Renal cortex interstitium (tissue), 15 donors: ENCODE measurements at places on chromosomes 2 and 18. TPM values are rescaled to one million over a fixed set of nuclear protein-coding genes. Genes with fewer than 3 reads are reported as not detected.

Gene EHD3
- polyA plus RNA-seq, result 37.8 TPM

Gene LINC00305
- 3.3 TPM for polyA plus RNA-seq

Gene MOGAT1
- polyA plus RNA-seq, result not detected

Gene MEP1B
- polyA plus RNA-seq, result 0.17 TPM

Gene ASB18
- polyA plus RNA-seq, result not detected

Gene TMEM200C
- polyA plus RNA-seq, result 2.1 TPM

Gene RBM44
- polyA plus RNA-seq, result 0.53 TPM

Gene STON1
- polyA plus RNA-seq, result 34.5 TPM

Gene TEX44
- not detected for polyA plus RNA-seq

Gene LRP1B
- polyA plus RNA-seq, result 1.1 TPM

Gene ALPP
- polyA plus RNA-seq, result not detected

DNA sequence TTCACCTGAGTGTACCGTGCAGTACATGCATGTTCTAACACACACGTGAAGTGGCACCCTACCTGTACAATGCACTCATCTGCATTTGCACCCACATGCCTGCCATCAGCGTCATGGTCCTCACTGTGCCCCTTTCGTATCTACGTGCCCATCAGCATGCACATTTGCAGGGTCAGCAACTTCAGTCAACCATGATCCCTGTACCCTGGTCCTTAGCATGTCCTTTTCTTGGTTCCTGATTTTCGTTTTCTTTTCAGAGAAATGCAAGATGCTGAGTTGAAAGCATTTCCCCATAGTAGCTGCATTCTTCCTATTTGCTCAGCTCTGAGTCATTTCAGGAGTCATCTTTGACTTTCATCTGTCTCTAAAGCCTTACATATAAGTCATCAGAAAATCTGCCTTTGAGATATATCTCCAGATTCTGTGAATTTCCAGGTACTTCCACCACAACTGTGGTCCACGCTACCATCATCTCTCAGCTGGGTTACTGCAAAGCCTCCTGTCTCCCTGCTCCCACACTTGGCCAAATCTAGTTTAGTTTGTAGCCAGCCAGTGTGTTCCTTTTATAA lies 14.7 kb upstream of the PUM2 start:
- DNase-seq, result no peak

DNA sequence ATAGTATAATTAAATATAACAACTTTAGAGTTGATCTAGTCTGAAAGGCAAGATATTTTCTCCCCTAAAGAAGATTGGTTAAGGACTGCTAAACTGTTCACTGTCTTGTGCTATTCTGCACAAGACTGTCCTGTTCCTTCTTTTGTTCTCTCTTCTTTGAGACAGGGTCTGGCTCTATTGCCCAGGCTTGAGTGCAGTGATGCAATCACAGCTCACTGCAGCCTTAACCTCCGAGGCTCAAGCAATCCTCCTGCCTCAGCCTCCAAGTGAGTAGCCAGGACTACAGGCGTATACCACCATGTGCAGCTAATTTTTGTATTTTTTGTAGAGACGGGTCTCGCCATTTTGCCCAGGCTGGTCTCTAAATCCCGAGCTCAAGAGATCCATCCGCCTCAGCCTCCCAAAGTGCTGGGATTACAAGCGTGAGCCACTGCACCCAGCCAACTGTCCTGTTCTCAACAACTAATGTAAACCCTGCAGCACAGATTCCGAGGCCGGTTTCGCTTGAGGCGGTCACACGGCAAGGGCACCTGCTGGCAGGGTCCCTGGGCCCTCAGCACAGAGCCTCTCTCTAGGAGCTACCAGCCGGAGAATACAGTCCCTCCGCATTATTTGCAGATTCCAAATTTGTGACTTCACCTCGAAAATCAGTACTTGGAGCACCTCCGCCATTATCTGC lies 16.4 kb downstream of the PXDN start:
- no peak for DNase-seq

DNA sequence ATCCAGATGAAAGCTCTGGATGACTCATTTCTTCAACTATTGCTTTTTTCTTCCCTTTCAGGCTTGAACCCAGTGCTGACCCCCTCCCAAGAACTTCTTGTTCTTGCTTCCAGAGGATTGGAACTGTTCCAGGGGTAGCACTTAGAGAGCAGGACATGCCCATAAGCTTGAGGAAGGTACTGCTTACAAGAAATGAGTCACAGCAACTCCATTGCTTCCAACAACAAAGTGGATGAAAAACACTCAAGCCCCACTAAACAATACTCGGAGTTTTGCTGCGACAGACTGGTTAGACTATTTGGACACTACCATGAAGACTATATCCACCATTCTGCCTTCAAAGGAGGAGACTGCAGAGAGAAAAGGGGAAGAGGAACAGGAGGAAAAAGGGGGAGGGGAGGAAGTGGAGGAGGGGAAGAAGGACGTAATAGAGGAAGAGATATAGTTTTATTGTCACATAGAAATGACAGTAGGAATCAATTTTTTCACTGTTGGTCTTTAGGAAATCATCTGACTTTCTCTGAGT lies 1.6 kb upstream of the EPC2 start:
- DNase-seq, result no peak

DNA sequence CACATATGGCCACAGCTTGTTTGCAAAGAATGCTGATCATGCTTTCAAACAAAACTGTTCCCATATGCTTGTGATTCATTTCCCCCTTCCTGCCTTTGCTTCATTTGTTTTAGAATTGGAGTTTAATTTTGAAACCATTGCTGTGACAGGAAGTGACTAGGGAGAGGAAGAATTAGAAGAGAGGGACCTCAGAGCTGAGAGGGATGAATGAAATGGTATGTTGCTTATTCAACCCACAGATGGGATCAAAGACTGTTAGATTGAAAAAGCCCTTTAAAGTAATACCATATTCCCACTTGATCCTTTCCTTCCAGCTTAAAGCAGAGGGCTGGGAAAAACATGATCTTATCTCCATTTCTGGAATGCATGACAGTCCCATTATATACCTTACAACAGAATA lies 106.2 kb upstream of the RNF152 start:
- no peak for DNase-seq

DNA sequence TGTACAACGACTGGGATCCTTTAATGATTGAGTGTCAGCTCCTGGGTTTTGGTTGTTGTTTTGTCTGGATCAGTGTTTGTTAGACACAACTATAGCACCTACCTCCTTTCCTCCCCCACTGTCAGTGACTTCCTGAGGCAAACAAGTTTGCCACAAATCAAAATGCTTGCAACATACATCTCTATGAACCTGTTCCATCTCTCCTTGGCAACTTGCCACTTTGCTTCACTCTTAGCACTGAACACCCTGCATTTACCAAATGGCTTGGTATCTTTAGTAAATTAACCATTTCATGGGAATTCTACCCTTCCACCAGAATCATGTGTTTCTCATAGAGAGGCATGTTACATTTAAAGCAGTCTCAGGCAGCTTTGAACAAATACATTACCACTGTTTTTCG lies 301.1 kb upstream of the TANK start:
- no peak for DNase-seq

GRCh38 chr18:7301094-7301493 lies 70.2 kb downstream of the LRRC30 start:
- no peak for DNase-seq

DNA sequence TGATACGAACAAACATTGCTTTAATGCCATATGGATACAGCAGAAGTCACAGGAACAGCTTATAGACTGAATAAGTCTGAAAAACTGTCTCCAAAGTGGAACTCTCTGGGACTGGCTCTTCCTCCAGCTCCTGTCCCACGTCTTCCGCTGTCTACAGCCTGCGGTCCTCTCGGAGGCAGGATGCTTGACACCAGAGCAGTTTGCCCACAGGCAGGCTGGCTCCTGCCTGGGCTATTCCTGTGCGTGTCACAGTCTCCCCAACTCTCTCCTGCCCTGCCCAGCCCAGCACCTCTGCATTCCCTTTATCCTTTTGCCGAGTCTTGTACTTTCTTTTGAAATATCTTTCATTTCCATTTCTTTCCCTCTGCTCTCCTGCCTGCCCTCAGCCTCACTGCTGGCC lies 234.1 kb downstream of the FHOD3 start:
- DNase-seq, result no peak

DNA sequence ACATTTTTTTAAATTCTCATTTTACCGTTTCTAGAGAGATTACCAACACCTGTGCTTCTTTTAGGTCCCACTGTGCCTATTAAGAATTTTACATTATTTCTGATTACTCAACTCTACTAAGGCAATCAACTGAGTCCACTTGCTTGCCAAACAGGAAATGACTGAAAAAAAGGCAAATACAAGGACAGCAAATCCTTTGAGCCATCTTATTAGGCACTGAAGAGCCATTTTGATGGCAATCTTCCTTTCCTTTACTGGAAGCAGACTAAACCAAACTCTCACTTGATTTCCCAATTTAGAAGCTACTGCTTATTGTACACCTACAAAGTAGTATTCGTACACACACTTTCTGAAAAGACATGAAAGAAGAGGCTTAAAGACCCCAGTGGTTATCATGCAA lies 121.4 kb upstream of the COL3A1 start:
- no peak for DNase-seq

GRCh38 chr2:60678551-60678950 lies 77.5 kb upstream of the PAPOLG start:
- DNase-seq, result no peak

DNA sequence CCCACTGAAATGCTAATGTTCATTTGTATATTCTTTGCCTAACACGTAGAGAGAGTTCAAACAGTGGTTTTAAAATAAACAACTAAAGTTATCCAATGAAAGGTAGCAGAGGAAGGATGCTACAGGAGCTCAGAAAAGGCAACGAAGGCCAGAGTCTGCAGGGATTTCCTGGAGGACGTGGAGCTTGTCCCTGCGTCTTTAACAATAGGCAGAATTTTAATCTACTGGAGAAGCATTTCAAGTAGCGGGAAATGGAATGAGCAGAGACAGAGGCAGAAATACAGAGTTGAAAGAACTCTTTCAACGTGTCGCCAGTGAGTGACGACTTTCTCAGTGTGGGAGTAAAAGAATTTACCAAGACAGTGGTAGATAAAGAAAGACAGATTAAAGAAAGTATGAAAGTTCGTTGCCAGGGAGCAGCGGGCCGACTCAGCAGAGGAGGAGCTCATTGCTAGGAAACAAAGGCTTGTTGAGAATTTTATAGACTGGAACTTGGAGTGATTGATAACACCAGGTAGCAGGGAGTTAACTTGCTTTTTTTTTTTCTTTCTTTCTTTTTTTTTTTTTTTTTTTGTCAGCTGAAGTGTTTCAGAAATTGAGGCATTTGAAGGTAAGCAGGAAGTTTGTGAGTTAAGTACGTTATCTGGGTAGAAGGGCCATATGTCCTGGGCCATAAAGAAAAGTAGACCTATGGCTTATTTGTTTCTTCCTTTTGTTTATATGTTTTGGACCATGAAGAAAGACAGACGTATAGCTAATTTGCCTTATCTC lies 625 bp upstream of the NBAS start:
- no peak for DNase-seq

- no peak for DNase-seq
Observed at GRCh38 chr2:126797622-126798275, 100.9 kb upstream of the TEX51 start.

DNA sequence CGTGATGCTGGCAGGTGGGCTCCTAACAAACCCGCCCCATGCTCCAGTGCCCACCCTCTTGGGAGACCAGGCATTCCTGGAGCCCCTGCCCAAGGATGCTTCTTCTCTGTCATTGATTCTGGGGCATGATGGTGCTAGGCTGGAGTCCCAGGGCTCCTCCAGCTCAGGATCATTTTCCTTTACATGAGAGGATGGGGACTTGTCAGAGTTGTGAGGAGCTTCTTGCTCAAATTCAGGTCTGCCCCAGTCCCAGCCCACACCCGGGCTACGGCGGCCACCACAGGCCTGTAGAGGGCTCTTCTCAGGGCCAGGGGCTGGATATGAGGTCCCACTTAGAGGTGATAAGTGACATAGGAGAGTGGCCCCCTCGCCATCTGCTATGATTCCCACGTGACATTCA lies 141.1 kb upstream of the COPS8 start:
- DNase-seq, result no peak

DNA sequence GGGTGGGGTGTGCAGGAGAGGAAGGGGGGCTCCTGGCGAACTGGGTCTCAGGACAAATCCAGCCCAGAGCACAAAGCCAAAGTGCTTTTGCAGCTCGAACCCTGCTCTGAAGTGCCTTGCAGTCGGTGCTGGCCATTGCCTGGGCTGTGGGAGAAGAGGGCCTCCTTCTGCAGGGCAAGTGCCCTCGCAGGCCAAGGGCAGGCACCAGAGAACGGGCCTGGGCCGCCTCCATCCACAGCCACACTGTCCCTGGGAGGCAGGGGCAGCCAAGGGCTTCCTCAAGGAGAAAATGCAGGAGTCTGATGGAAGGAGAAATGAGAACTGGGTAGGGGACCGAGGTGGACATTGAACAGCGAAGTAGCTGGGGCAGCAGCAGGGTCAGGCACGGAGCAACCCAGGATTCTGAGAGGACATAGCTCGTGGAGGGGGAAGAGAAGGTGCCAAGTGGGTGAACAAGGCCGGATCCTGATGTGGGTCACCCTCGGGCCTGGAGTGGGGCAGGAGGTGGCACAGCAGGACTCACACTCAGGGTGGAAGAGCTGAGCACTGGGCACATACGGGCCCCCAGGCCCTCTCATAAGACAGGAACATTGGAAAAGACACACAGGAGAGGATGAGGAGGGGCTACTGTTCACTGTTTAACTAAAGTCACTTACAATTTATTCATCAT lies 312.8 kb upstream of the SALL3 start:
- no peak for DNase-seq
